ENCODE measurements at places on chromosomes 6 and 20.

- no peak for DNase-seq
Measured at GRCh38 chr6:130452336-130452735, 86.5 kb downstream of the TMEM200A start.

DNA sequence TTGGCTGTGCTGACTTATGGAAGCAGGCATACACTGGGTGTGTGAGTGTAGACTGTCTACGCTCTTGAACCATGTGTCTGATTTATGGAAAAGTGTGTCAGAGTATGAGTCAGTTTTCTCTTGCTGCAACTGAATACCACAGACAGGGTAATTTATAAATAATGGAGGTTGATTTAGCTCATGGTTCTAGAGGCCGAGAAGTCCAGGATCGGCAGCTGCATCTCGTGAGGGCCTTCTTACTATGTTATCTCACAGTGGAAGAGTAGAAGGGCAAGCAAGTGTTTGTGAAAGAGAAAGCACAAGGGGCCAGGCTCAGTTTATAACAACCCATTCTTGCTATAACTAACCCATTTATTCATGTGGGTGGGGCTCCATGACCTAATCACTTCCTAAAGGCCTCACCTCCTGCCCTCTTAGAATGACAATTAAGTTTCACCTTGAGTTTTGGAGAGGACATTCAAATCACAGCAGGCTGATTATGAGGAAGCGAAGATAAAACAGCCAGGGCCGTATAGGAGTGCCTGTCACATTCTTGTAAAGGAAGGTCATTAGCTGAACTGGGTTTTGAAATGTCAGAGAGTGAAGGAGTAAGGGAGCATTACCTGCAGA, 6.7 kb downstream of the GPR31 start:
- no peak for DNase-seq

GRCh38 chr6:160079686-160080043, 42.0 kb upstream of the SLC22A1 start:
- DNase-seq, result no peak

- DNase-seq, result no peak
Measured at GRCh38 chr6:131920656-131921055, 30.5 kb downstream of the CCN2 start.

- DNase-seq, result no peak
Measured at GRCh38 chr6:25715794-25716193, 38.7 kb upstream of the SLC17A4 start.

DNA sequence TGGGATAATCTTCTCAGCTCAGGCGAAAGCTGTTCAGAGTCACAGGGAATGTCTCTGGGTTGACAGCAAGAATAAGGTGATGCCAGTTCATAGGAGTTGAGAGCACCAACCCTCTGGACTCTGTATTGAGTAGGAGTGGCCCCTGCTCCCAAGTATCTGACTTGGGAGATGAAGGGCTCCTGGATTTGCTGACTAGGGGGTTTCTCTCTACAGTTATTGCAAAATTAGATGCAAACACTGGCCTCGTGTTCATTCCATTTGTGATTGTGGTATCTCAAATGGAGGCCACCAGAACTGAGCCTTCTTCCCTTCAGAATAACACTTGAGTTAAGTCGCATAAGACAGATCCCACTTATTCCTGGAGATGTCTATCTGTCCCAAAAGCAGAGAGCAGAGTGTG, 135.7 kb downstream of the PDE7B start:
- no peak for DNase-seq

DNA sequence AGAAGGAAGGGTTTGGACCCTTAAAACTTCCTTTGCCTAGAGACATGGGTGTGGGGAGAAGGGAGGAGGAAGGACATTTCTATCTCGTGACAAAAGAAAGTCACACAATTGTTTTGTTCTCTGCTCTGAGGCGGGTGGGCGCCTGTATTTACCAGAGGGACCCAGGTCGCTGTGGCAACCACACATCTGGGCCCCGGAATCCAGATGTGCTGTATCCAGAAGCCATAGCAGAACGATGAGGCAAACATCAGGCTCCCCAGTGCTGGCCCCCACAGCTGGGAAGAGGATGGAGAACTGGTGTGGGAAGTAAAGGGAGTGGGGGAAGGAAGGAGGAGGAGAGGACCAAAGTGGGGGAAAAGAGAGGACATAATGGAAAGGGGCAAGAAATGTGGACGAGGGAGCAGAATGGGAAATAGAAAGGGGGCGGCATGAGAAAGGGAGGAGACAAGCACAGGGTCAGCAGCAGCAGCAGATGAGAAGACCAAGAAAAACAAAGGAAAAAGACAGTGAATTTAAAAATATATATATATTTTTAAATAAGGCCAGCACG, 3.4 kb upstream of the TNXB start:
- DNase-seq, result no peak

Measured in iPS-NIHi11 (cell line).